Activated naive CD4-positive, alpha-beta T cell treated with Interleukin-2 at 50 U/mL for 16 hours (primary cell): ENCODE measurements at places on chromosomes 11 and 22.
A peak's percentile ranks its signal among the peaks of the same experiment; 100 is the strongest.

DNA sequence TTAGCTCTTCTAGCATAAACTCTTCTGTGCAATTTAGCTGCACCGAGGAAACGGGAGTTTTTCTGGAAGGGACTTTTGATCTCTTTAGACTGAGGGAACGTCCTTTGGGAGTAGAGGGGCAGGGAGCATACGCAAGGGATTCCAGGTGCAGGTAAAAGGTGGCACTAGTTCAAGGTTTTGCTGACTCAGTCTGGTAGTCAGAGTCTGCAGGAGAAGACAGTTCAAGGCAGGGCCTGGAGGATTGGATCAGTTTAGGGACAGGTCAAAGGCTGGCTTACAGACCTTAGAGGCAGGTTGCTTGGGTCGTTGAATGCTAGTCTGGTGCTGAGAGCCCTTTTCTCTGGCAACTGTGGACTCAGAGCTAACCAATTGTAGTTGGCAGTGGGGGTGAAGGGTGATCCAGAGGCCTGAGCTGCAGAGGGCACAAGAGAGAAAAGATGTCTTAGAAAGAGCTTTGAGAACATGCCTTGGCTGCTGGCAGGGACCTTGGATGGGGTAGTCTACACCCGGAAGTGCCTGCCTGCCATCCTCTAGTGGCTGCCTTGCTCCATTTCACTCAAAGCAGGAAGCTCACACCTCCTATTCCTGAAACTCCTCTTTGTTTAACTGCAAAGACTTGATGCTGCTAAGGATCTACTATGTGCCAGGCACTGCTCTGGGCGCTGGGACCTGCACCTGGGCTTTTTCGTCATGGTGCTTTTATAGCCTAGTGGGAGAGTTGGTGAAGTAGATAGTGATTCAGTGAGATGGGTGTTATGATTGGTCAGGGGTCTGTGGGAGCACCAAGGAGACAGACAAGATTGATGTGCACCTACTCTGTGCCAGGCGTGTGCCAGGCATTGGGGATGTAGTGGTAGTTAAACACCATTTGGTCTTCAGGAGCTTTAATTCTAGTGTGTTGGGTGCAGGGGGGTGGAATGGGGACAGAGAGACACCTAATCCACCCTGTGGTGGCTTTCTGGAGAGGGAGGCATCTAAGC is 17.1 kb downstream of the MIAT start:
- peak; percentile 22 for DNase-seq

- no peak for DNase-seq
Observed at GRCh38 chr11:115347106-115347505, 157.1 kb downstream of the CADM1 start.

- DNase-seq = no peak
Observed at GRCh38 chr22:30262112-30262511, 4.5 kb downstream of the OSM start.

- DNase-seq = no peak
Observed at GRCh38 chr22:29958170-29958569, 75.2 kb downstream of the MTMR3 start.

- no peak for DNase-seq
Observed at GRCh38 chr11:28251257-28251656, 143.1 kb downstream of the METTL15 start.

GRCh38 chr11:32316858-32317642 is 118.3 kb downstream of the WT1 start:
- no peak for DNase-seq

GRCh38 chr11:73359930-73360742 is 16.1 kb upstream of the RELT start:
- DNase-seq = peak; percentile 26
